ENCODE measurements at places on chromosomes 5 and 9.

DNA sequence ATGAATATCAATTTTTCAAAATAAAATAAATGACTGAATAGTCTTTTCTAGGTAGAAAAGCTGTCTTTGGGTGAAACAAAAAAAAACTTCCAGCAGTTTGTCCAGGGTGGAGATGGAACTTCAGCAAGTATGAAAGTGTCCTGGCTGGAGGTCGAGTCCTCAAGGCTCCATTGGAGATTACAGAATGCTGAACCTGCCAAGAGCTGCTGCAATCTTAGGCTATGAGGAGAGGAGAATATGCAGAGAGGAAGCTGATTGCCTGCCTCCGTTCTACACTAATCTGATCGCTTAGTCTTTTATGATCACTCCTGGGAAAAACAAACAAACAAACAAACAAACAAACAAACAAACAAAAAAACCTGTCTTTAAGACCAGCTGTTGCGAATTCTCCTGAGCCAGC is 50.6 kb downstream of the NREP start:
- no peak for DNase-seq

- DNase-seq: no peak
These were observed 465.4 kb downstream of the DMRT2 start for GRCh38 chr9:1515557-1515956.

DNA sequence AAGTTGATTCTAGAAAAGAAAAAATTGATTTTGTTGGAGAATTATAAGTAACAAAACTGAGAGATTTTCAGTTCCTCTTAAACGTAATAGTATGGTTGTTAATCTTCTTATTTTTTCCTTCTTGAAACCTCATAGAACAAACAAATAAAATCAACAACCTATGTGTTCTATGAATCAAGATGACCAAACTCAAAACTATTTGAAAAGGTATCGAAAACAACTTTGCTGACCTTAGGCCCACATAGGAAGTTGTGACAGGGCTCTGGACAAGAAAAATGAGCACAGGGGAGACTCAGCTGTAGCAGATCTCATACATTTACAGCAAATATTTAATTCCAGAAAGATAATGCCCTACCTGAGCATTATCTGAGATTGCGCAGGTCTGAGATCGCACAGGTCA is 169.4 kb upstream of the CCNH start:
- no peak for DNase-seq

GRCh38 chr5:76715486-76715735 is 515 bp upstream of the F2R start:
- DNase-seq: no peak

- DNase-seq: no peak
These were observed 12.8 kb upstream of the SLC25A51 start for GRCh38 chr9:37916471-37917312.

Data from AG20443 (cell line).